ENCODE measurements at places on chromosomes 7 and 10. TPM values are rescaled to one million over a fixed set of nuclear protein-coding genes. Genes with fewer than 3 reads are reported as not detected.

ANKRD61 gene
- not detected for total RNA-seq

DNA sequence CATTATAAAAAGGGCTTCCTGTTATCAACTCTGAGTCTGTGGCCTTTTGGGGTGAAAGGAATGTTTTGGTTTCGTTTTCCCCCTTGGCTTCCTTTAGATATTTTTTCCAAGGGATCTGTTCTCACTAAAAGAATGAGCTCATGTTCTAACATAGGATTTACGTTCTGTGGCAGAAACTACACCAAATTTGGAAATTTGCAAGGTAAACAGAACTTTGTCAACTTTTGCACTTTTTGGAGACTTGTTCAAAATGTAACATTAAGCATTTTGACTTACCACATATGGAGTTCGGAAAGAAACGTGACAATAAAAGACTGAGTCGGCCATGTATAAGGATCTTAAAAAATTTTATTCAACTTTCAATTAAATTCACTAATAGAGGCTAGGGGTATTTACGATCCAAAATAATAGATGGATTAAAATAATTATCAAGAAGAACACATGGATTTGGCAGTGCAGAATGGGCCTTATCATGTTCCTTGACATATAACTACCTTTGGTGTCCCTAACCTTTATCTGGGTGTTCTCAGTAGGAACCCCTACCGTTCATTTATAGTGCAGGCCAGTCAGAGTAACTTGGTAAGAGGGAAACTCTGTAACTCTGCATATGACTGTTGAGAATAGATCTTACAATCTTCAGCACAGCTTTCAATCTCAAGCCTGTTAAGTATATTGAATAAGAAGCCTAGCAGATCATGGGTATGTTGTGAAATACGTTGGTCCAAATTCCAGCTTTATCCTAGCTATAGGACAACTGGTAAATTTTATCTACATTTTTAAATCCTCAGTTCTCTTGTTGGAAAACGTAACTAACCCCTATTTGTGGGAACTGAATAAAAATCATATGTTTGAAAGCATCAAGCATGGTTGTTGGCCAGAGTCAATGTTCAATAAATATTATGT, 11.8 kb downstream of the CPED1 start:
- DNase-seq: no peak

DNA sequence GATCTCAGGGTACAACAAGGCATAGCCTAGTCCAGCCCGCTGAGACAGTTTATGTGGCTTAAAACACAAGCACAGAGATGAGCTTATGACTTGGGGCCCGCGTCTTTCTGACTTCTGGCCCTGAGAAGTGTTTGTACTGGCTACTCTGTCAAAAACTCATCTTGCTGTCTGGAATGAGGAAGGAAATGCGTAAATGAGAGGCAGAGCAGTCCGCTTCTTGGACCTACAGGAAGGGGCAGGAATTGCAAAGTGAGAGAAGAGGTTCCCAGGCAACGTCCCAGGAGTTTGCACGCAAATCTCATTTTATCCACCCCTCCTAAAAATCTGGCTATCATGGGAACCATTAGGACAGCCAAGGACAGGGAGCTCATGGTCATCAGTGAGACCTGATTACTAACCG, 5.5 kb downstream of the ANXA11 start:
- no peak for DNase-seq

GRCh38 chr10:72010234-72010973, 46.2 kb downstream of the CHST3 start:
- DNase-seq: no peak

HYAL4 gene
- total RNA-seq: not detected

DNA sequence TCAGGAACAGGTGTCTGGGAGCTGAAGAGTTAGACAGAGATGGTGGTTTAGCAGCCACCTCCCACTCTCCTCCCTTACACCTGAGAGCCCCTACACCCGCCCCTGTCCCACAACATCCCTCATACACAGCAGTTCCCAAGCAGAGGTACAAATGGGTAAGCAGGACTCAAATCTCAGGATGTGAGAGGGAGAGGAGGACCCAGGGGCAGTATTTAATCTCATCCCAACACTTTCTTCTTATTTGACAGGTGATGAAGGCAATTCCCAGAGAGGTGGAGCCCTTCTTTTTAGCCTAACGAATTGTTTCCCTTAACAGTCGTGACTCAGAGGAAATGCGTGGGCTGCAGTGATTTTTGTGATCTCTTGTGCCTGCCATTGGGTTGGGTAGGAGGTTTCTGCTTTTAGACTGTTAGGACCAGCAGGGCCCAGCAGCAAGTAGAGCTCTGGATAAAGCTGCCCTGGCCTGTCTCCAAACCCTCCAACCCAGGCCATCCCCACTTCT, 191.3 kb downstream of the HECW1 start:
- no peak for DNase-seq

- no peak for DNase-seq
Measured at GRCh38 chr10:77560471-77560870, 77.1 kb downstream of the KCNMA1 start.

All from aorta (tissue), 5 donors.